Right kidney (tissue), 9 donors: ENCODE measurements at places on chromosomes 6 and 20.

GRCh38 chr6:106788761-106789160, 159.4 kb downstream of the QRSL1 start:
- DNase-seq, result no peak

DNA sequence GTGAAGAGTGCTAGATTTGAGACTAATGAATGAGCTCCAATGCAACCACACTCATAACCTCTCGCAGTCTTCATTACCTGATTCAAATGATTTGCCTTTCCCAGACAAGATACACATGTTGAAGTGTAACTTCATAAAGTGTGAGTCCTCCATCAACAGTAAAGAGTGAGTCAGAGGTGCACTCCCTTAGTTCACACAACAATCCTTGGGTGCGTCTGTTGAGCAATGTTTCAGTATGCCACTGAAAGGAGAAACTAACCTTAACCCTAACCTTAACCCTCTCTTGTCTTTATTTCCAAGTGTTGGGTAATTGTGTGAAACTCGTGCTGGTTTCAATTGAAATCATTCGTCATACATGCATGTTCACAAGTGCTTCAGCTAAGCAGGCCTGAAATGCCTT, 21.0 kb upstream of the RIN2 start:
- no peak for DNase-seq

- no peak for DNase-seq
Observed at GRCh38 chr20:48385527-48385926, 442.3 kb downstream of the PREX1 start.

DNA sequence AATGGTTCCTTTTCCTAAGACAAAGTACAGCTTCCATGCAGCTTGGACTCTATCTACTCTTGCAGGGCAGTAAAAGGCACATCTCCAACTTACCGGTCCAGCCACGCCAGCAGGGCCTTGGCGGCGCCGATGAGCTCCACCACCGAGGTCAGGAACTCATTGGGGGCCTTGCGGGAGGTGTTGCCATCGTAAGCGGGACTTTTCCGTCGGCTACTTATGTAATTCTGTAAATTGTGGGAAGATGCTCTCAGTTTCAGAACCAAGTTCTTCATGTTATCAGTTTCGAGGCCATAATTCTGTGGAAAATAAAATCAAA, 68.5 kb downstream of the CNKSR3 start:
- DNase-seq, result no peak

DNA sequence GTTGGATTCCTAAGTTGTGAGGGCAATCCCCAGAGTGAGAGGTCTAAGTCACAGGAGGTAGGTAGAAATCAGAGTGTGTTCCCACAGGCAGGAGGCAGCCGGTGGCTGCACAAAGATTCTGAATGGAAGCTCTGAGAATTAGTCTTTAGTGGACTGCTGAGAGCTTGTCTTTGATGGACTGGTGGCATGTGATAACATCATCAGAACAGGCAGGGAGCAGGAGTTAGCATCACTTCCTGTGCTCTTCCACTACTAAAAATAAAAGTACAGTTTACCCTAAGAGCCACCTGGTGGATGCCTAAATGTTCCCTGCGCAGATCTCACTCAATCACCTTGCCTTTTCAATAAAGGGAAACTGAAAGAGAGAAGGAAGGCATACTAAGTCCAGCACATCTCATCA, 294.6 kb upstream of the POU3F2 start:
- DNase-seq, result no peak

DNA sequence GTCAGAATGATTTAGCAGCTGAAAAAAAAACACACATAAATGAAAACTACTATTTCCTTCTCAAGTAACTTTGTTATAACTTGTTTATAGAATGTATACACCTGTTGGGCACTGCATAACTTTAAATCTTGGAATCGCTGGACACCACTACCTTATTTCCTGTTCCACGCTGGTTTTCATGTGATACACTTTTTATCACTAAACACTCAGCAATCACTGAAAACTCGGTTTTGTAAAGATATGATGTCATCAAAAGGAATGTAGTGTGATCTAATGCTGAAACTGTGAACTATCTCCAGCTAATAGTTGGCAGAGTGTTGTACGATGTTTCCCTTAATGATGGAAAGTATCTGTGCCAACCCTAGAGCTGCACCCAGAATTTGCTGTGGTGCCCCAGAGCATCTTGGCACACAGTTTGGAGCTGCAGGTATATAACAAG, 127.9 kb downstream of the BACH2 start:
- DNase-seq, result no peak
